ENCODE measurements at places on chromosomes 4 and X. TPM values are rescaled to one million over a fixed set of nuclear protein-coding genes. Genes with fewer than 3 reads are reported as not detected.

- no peak for DNase-seq
These were observed 16.6 kb upstream of the ERCC6L start for GRCh38 chrX:72255445-72255844.

DNA sequence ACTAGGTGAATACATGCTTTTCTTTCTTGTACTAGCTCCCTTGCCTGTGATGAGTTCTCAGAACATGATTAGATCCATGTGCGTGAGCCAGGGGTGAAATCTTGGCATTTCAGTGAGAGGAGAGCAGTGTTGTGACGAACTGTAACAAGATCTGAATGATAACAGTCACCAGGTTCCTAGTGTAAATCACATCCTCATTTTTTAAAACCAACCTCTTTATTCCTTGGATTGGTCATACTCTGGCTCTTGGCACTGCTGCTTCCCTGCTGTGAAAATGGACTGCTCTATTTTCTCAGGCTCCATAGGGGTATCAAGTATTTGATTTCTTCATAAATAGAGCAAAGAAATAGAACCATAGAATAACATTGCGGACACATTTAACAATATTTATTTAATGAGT lies 206.3 kb downstream of the SLC4A4 start:
- DNase-seq: no peak

DNA sequence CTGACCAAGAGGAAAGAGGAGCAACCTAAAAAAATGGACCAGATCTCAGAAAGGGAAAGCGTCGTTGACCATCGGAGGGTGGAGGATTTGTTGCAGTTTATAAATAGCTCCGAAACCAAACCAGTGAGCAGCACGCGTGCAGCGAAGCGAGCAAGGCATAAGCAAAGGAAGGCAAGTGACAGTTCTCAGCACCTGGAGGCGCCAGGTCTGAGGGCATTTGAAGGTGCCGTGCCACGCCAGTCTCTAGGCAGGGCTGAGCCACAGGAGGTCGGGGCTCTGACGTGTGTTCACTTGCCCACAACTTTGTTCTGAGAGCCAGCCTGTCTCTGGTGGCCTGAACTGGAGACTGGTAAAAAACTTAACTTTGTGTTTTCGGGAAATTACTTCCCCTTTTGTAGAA lies 59.7 kb downstream of the TNIP2 start:
- no peak for DNase-seq

Gene PCDH7
- not detected for total RNA-seq

GRCh38 chrX:54950730-54951375 lies 30.2 kb downstream of the TRO start:
- DNase-seq: no peak

Gene GAGE12C
- total RNA-seq: not detected

- DNase-seq: no peak
These were observed 9.0 kb downstream of the GK2 start for GRCh38 chr4:79399076-79399475.

Gene SYNPO2
- total RNA-seq: 0.35 TPM

- DNase-seq: no peak
These were observed 121.9 kb downstream of the DKK2 start for GRCh38 chr4:106914223-106914622.

GRCh38 chrX:73398185-73398914 lies 48.5 kb upstream of the CDX4 start:
- no peak for DNase-seq

DNA sequence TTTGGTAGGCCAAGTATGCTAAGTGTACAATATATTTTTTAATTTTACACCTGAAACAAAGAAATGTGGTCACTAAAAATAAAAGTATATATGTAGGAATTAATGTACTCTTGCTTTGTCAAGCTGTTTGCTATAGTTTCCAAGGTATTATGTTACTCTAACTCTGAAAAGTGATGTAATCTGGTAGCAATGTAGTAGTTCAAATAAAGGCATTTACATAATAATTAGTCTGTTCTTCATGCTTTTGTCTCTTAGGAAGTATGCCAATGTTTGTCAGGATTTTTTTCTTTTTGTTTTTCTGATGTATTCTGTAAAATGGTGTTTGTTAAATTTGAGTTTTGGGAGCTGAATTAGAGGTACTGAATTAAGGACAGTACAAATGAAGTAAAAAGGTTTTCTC lies 89.5 kb downstream of the PLS3 start:
- no peak for DNase-seq

DNA sequence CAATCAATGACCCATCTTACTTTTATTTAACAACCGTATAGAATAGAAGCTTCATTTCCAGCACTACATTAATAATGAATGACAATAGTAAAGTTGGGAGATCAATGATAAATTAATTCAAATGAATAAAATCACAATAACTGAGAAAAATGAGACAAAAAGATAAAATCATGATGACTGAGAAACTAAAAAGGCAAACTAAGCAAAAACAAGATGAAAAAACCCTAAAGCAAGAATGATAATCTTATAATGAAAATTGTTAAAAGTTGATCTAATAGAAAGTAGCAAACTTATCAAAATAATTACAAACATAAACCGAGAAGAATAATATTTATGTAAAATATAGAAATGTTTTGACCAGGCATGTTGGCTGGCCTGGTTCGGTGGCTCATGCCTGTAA lies 130.4 kb upstream of the INPP4B start:
- DNase-seq: no peak

Gene HEPH
- total RNA-seq: not detected

DNA sequence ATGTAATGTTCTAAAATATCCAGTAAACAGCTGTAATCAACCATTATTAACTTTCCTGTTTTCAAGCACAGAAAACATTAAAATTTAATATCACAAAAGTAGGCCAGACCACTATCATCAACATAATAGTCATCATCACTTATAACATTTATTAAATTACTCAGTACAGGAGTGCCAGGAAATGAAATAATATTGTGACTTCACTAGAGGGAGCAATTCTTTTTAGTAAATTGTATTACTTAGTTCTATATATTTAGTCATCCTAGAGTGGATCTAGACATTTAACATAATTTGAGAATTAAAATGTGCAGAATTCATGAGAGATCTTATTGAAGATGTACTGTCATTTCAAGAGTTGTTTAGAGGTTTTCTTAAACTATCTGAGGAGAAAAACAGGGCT lies 33.6 kb downstream of the PITX2 start:
- DNase-seq: no peak

Gene RIBC1
- 1.8 TPM for total RNA-seq

- DNase-seq: no peak
These were observed 25.9 kb downstream of the MGAT4D start for GRCh38 chr4:140472156-140472555.

- peak; percentile 6 for DNase-seq
These were observed 127.4 kb upstream of the RPL34 start for GRCh38 chr4:108492816-108493595.

- no peak for DNase-seq
These were observed 13.2 kb downstream of the TAPT1 start for GRCh38 chr4:16213121-16213520.

DNA sequence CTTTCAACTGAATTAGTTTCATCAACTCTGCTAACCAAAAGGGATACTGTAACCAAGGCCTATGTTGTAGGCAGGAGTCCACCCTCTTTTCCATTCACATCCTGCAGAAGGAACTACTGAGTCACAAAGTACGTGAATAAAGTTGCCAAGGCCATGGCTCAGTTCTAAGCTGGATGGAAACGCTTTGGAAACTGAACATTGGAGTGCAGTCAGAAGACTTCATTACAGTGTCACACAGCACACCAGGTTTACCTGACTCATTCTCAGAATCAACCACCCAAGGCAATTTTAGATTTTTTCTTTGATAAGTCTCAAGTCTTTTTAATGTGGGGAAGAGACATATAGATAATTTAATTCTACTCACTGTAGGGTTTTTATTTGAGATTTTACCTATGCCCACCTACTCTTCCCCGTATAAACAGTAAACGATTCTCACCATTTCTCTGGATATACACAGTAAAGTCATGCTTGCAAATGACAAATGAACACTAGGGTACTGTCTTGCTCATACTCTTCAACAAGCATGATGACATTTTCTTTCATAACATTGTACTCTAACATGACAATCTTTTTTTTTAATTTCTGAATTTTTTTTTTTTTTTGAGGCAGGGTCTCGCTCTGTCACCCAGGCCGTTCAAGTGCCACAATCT lies 58.9 kb upstream of the RBM47 start:
- peak; percentile 58 for DNase-seq

- no peak for DNase-seq
These were observed 2547.7 kb downstream of the ARAP2 start for GRCh38 chr4:33696586-33696985.

Gene RGN
- not detected for total RNA-seq

GRCh38 chr4:76811604-76812412 lies 86.1 kb downstream of the SOWAHB start:
- DNase-seq: no peak

Gene SLC10A6
- not detected for total RNA-seq

DNA sequence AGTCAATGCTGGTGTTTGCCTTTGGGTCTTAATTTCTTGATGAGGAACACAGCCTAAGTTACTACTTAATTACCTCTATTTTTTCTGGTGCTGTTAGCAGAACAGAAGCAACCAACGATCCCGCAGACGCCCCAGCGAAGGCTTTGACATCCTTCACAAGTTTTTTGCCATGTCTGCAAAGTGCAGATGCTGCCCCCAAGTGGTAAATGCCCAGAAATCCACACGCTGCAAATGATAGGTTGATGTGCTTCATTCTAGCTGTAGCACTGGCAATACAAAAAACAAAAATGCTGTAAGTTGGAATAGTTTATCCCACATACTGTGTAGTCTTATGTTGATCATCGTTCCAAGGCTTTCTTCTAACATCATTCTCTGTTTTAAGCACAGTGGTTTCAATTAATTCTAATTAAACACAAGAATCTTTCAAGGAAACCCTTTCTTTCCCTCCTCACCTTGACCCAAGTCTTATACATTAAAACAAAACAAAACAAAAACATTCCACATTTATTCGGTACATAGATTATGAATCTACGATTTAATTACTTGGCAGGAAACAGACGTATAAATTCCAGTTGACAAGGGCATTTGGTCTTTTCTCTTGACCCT lies 1.2 kb downstream of the PNPLA4 start:
- peak; percentile 18 for DNase-seq

GRCh38 chrX:151762802-151763201 lies 28.3 kb downstream of the CNGA2 start:
- DNase-seq: no peak

GRCh38 chr4:149072384-149072783 lies 630.2 kb upstream of the NR3C2 start:
- DNase-seq: no peak

GRCh38 chr4:10243856-10244255 lies 127.3 kb upstream of the WDR1 start:
- no peak for DNase-seq

- no peak for DNase-seq
These were observed 140.0 kb downstream of the COL4A6 start for GRCh38 chrX:108298165-108298602.

- no peak for DNase-seq
These were observed 498.4 kb downstream of the BCOR start for GRCh38 chrX:39599339-39599738.

DNA sequence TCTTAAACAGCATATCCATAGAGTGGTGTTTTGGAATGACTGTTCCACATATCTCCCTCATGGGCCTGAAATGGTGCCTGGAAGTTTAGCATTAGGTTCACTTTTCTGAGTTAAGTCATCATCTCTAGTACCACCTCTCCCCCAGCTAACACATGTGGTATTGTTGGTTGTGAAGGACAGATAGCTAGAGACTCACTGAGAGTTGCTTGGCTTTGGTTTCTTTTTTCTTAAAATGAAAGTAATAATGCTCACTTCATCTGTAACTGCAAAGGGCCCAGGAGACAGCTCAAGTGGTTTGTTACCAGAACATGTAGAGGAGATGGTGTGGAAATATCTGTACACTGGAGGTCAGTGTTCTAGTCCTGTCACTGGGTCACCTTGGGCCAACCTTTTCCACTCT lies 90.9 kb downstream of the EFNB1 start:
- DNase-seq: no peak

Gene ARMCX2
- 1.4 TPM for total RNA-seq

Gene DKK2
- not detected for total RNA-seq

GRCh38 chrX:54208531-54208930 lies 25.5 kb upstream of the FAM120C start:
- no peak for DNase-seq

GRCh38 chr4:79223993-79224776 lies 101.7 kb downstream of the NAA11 start:
- DNase-seq: no peak

DNA sequence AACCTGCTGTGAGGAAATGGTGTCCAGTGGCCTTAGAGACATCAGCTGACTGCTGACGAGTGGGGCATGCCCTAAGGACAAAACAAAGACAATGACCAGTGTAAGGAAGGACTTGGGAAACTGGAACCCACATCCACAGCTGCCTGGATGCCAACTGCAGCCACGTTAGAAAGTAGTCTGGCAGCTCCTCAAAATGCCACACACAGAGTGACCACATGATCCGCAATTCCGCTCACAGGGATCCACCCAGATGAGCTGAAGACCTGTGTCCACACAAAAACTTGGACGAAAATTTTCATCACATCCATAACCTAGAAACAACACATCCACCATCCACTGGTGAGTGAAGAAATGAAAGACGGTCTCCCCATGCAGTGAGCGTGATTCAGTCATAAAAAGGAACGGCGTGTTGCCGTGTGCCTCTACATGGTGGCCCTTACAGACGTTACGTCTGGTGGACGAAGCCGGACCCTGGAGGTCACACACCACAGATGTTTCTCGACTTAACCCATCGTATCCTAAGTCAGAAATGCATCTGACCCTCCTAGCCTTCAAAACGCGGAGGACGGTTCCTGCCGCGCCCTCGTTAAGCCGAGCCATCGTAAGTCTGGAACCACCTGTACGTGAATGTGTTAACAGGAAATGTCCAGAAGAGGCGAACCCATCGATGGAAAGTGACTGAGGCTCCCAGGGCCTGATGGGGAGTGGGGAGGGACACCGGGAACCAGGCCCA lies 40.6 kb upstream of the MXD4 start:
- no peak for DNase-seq
